RPMI8226 (cell line): ENCODE measurements at places on chromosomes 16 and 17.

GRCh38 chr17:62615503-62615902 is 12.0 kb upstream of the MRC2 start:
- DNase-seq, result no peak

DNA sequence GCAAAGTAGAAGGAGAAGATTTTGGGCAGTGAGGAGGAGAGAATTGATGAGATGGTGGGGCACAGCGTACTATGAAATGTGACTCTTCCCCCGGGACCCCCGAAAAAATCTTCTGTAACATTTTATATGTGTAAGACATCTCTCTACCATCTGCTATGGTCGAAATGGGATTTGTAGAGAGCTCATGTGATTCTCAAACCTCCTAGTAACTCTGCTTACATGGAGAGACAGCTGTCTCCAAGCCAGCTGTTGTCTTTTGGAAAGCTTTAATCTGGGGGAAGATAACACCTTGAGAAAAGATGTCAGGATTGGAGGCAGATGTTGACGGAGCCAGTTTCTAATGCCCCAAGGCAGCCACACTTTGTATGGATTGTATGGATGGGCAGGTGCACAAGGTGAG is 94.1 kb downstream of the PRKCB start:
- no peak for DNase-seq

DNA sequence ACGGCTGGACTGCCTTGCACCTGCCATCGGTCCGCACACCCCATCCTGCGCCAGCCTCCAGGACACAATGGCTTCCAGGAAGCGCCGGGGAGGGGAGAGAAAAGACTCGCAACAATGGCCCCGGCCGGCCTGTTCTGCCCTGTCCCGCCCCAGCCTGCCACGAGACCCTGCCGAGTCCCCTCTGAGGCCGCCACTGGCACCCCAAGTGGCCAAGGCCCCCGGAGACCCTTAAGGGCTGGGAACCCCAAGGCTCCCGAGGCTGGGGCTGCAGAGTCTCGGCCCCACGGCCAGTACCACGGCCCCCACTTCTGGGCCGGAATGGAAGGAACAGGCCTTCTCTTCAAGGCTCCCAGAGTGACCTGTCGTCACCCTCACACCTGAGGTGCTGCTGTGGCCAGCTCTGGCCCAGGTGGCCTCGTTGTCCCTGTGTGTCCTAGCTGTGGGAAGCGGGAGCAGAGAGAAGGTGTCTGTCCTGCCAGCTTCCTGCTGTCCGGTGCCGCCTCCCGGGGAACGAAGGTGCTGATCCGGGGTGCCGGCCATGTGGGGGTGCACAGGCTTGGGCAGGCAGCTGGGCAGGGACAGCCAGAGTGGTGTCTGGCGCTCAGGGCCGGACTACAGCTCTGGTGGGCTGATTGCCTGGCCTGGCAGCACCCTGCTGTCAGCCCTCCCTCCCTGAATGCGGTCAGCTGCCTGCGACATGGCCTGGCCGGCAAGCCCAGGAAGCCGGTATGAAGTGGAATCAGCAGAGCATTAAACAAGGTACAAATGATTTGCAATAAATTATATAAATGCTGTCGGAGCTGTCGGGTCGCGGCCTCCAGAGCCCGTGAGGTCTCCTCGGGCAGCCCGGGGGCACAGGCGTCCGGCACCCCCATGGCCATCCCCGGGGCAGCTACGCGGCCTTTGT is 8.2 kb upstream of the CACNA1H start:
- no peak for DNase-seq

DNA sequence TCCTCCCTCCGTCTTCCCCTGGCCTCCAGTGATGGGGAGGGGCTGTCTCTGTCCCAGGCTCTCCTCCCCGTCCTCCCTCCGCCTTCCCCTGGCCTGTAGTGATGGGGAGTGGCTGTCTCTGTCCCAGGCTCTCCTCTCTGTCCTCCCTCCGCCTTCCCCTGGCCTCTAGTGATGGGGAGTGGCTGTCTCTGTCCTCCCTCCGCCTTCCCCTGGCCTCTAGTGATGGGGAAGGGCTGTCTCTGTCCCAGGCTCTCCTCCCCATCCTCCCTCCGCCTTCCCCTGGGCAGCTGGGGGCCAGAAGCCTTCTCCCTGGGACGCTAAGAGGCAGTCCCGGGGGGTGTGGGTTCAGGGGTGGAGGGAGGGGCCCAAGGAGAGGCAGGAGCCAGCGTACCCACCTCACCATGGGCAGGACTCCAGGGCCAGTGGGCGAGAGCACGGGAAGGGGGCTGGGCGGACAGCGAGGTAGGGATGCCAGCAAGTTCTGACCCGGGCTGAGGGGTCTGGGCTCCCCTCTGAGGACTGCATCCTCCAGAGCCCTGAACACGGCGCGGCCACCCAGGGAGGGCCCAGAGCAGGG is 14.8 kb downstream of the UTS2R start:
- DNase-seq, result no peak

GRCh38 chr16:71919035-71919434 is 23.7 kb downstream of the IST1 start:
- DNase-seq, result peak; percentile 53

- no peak for DNase-seq
Observed at GRCh38 chr16:760065-760464, 469 bp upstream of the MSLN start.

DNA sequence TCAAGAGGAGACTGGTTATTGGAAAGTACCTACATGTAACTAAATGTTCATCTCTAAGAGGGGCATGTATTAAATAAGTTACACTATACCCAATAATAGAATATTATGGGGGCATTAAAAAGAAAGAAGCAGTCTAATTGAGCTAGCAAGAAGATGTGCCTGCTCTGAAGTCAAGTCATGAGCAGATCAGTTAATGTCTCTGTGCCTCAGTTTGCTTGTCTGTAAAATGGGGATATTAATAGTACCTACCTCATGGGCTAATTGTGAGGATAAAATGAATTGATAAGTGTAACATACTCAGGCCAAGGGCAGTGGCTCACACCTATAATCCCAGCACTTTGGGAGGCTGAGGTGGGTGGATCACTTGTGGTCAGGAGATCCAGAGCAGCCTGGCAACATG is 3.0 kb downstream of the CNGB1 start:
- DNase-seq, result no peak

DNA sequence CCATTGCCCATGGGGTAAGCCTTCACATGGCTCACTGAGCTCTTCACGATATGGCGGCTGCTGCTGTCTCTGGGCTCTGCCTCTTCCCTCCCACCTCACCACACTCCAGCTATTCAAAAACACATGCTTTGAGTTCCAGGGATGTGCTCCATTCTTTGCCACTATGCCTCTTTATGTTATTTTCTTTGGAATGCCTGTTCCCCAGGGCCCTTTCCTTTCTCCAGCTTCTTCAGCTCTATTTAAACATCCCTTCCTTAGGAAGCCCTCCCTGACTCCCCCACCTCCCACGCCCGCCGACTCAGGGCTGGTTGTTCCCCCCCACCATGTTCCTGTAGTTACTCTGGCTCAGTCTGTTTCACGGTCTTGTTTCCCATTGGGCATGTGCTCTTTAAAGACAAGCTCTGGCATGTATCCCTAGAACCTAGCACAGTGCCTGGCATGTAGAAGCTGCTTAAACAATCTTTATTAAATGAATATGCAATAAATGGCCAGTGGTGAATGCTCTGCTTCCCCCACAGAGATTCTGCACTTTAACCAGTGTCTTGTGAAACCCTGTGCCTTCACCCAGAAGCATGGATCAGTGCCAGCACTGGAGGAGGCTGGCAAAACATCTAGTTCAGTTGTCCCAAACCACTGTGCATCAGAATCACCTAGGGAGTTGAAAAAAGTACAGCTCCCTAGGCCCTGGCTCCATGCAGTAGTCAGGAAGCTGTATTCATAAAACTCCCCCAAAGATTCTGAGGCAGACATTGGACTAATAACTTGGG is 6.9 kb downstream of the MYCBPAP start:
- peak; percentile 36 for DNase-seq

GRCh38 chr16:12406158-12406557 is 397.5 kb downstream of the CPPED1 start:
- DNase-seq, result no peak

DNA sequence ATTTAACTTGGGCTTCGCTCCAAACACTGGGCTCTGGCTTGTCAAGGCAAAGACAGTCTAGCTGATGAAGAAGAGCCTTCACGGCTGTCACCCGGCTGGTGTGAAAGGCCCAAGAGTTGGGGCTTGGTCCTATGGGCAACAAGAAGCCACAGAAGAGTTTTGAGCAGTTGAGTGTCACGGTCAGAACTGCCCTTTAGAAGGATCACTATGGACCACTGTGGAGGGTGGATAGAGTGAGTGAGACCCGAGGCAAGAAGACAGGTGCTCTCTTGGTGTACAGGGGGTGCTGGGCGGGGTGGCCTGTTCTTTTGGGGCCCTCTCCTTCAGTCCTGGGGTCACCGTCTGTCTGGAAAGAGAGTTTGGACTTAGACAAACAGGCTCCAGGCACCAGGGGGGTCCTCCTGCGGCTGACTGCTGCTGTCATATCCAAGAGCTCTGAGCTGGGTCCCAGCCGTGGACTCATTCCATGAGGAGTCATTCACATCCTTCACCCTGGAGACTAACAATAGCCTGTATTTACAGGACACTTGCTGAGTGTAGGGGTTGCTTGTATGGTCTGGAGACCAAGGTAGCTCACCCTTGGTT is 2.4 kb downstream of the PIMREG start:
- DNase-seq, result no peak

DNA sequence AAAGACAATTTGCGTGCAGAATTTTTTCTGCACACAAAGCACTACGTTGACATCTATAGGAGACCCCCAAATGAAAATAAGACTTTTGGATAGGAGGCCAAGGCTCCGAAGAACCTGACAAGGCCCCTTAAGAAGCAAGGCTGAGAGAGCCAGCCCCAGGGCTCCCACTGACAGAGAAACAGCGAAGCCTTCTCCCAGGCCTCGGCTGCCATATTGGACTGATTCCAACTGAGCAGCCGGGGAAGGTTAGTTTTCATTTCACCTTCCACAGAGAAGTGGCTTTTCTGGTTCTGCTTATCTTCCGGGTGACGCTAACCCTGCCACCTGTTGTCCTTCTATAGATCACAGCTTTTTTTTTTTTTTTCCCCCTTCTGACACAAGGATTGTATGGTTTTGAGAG is 356.7 kb downstream of the SOX9 start:
- DNase-seq, result peak; percentile 89

- peak; percentile 23 for DNase-seq
Observed at GRCh38 chr16:66207139-66207882, 159.2 kb upstream of the CDH5 start.

- no peak for DNase-seq
Observed at GRCh38 chr16:57704011-57704904, 9.7 kb downstream of the DRC7 start.

- no peak for DNase-seq
Observed at GRCh38 chr16:27965801-27966200, 97.7 kb downstream of the GSG1L start.

GRCh38 chr17:4362141-4362540 is 4.3 kb downstream of the UBE2G1 start:
- DNase-seq, result no peak

DNA sequence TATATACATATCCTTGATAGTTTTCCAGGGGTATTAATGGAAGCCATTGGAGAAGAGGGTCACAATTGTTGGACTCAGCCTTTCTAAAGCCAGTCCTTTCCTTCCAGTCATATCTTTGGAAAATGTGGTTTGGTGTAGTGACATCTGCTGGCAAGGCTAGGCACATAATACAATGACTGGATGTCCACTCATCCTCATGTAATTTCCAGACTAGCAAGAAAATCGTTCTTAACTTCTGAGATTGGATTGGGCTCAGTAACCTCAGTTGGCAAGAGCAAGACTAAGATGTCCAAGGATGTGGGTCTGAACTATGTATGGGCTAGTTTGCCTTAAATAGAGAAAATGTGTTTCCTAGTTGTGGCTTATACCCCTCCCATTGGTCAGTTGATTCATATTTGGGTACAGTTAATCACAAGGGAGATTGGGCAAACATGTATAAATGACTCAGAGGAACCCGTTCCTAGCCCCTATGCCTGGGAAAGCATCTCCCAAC is 8.7 kb upstream of the KAT7 start:
- peak; percentile 35 for DNase-seq

DNA sequence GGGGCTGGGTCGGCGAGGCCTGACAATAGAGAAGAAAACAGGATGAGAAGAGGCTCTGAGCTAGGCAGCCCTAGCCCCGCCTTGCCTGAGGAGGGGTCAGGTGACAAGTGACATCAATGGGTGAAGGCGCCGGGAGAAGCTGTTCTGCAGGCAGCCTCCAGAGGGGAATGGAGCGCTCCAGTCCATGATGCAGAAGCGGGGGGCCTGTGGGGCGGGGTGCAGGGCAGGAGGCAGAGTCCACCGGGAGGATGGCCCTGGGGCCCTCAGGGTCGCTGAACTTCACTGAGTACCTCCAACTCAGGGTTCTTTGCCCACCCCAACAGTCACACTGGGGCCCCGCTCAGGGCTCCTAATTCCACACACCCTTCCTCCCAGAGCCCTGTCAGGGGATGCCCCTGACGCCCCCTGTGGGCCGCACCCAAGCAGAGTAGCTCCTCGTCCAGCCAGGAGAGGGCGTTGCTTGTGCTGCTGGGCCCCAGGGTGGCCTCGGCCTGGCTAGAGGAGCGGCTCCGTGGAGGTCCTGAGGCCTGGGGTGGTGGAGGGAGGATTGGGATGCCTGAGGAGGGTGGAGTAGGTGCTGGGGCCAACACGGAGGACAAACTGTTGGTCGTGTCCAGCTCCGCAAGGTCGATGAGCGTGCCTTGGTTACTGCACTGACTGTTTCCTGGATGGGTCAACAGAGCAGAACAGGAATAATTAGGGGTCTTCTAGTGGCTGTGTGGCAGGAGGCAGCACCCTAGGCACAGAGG is 20.8 kb downstream of the GGA3 start:
- peak; percentile 36 for DNase-seq

- DNase-seq, result peak; percentile 28
Observed at GRCh38 chr17:18851201-18851600, 6.7 kb upstream of the PRPSAP2 start.

DNA sequence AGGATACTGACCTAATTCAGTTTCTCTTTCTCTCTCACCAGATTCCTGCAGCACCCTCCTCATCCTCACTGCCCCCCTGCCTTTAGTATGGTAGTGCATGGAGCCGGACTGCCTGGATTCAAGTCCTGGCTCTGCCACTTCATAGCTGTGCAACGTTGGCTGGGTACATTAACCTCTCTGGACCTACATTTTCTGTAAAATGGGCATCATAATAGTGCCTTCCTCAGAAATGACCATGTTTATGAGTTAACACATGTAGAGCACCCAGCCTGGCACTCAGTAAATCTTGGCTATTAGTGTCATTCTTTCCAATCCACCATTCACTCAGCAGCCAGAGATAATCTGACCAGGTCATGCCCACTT is 7.3 kb downstream of the UNC119 start:
- DNase-seq, result no peak

DNA sequence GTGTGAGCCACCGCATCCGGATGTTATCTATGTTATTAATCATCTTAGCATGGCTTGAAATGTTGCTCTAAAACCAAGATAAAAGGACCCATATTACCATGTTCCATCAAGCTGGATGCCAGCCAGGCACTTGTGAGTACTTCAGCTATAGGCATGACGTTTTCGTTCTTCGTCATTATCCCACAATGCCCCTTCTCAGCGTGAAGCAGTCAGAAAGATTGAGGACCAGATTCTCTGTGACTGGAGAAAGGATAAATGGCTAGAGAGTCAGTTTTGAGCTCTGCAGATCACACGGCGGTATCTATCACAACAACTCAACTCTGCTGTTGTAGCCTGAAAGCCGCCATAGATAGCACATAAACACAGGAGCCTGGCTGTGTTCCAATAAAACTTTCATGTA is 29.8 kb upstream of the LCMT1 start:
- DNase-seq, result no peak
